NCI-H774 (cell line): ENCODE measurements at places on chromosomes 7 and 10.

DNA sequence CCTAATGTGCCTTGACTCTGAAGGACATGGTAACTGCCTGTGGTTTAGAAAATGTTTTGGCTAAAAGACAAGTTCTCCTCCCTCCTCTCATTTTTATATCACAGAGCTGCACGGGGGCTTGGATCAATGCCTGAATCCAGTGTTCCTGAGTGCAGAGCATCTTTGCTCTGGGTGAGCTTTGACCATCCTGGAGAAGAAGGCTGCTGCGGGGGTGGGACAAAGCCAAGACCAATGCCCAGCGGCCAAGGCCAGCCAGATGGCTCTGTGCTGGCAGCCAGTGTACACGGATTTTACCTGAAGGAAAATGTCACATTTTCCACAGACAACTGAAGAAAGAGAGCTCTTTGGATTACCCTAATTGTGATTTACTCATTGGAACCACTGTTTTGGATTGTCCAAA lies 102.0 kb upstream of the TARP start:
- DNase-seq = no peak

DNA sequence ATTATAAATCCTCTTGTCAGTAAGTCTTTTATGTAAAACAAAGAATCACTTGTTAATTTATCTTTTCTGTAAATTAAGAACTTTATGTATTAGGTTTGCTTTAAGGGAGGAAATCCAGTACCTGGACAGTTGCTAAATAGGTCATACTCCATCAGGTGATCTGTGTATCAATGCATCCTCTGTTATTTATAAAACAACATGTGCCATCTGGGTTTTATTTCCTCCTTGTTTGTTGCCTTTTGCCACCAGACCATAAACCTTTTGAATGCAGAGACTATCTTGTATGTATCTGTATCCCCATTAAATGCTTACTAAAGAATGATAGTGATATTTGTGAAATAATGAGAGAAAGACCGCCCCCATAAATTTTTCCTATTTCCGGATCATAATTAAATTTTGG lies 70.0 kb downstream of the SLC35B4 start:
- no peak for DNase-seq

- no peak for DNase-seq
Observed at GRCh38 chr10:110074298-110074697, 66.5 kb downstream of the ADD3 start.

DNA sequence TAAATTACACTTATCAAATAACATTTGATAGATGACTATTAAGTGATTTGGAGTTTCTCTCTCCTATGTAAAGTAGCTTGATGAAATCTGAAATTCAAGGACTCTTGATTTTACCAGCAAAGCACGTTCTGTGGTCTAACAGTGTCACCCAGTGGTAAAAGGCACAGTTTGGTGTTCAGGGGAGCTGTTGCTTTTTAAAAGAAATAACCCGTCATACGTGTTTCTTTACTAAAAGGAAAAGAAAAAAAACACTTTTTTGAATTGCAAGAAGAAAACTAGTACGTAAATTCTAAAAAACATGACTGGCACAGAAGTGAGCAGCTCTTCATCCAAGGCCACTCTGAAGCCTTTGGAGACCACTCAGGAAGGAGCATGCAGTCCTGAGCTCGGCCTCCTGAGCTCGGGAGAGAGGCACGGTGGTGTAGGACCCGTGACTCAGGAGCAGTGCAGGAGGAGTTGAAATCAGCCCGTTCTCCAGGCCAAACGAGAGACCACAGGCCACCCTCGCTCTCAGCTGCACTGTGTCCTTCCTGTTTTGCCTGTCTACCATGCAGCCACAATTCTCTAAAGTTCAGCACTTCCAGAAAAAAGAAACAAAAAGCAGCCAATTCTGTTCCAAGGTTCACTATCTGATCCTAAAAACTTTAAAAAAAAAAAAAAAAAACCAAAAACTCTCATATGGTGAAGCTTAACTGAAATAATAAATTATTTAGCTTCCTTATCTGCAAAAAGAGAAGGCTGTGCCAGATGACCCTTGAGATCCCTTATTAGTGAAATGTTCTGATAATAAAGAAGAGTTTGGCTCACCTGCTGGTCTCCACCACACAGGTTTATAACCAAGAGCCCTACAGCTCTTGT lies 212.6 kb upstream of the FRMD4A start:
- DNase-seq = no peak

- no peak for DNase-seq
Observed at GRCh38 chr7:106864298-106865081, 592 bp upstream of the PIK3CG start.

GRCh38 chr10:4391683-4392082 lies 434.3 kb upstream of the AKR1E2 start:
- no peak for DNase-seq

DNA sequence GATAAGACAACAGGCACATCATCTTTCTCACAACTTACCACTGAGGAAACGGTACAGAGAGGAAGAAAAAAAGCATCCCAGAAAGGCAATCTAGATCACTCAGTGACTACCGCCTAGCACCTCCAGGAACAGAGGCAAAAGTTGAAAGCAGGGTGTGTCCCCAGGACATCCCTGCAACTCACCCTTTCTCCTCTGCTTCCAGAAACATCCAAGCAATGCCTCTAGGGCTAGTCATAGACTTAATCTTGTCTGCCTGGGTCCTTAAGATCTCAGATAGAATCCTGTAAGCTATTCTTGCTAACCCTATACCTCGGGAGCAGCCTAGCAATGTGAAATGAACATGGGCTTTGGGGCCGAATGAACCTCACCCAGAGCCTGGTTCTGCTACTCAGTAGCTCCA lies 18.8 kb upstream of the PDCD4 start:
- no peak for DNase-seq

- DNase-seq = no peak
Observed at GRCh38 chr7:103932389-103932788, 57.1 kb downstream of the RELN start.

- no peak for DNase-seq
Observed at GRCh38 chr10:102876747-102877153, 7.5 kb downstream of the AS3MT start.

DNA sequence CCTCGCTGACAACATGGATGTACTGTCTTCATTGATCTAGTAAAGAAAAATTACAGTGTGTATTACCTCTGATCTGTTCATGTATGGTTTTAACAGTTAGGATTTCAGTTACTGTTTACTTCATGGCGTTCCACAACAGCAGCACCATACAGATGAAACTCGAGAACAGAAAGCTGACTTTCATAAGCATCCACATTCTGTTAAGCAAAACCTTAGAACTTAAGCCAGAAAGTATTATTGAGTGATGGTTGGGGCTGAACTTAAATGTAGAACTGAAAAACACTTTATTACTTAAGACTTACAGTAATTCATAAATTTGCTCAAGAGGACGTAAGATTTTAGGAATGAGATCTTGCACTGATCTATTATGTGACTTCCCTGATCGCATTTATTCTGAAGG lies 3.7 kb downstream of the MRPL32 start:
- DNase-seq = no peak

DNA sequence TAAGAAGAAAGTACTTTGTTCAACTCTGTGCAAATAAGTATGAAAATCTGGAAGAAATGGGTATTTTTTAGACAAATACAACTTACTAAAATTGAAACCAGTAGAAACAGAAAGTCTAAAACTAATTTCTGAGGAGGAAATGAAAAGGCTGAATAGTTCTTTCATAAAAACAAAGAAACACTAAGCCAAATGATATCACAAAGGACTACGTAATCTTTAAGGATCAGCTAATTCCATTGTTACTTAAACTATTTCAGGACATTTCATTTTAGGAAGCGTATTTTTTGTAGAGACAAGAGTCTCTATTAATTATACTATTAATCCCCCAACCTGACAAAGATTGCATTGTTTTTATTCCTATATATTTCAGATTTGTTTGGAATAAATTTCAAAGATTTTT lies 11.2 kb upstream of the CCSER2 start:
- no peak for DNase-seq

GRCh38 chr7:13778967-13779366 lies 210.5 kb downstream of the ETV1 start:
- no peak for DNase-seq

DNA sequence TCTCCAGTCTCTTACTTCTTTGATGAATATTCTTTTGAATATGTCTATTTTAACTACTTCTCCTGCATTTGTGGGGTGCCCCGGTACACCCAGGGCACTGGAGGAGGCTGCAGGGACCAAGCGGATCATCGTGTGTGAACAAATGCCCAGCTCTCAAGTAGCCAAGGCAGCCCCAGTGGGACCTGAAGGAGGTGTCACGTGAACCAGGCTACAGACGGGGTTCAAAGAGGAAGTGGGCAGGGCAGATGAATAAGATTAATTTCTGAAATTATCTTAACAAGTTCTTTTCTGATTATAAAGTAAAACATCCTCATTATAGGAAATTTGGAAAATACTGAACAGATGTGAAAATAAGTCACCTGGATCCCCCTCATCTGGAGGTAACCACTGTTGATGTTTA lies 78.4 kb upstream of the DUSP5 start:
- no peak for DNase-seq

DNA sequence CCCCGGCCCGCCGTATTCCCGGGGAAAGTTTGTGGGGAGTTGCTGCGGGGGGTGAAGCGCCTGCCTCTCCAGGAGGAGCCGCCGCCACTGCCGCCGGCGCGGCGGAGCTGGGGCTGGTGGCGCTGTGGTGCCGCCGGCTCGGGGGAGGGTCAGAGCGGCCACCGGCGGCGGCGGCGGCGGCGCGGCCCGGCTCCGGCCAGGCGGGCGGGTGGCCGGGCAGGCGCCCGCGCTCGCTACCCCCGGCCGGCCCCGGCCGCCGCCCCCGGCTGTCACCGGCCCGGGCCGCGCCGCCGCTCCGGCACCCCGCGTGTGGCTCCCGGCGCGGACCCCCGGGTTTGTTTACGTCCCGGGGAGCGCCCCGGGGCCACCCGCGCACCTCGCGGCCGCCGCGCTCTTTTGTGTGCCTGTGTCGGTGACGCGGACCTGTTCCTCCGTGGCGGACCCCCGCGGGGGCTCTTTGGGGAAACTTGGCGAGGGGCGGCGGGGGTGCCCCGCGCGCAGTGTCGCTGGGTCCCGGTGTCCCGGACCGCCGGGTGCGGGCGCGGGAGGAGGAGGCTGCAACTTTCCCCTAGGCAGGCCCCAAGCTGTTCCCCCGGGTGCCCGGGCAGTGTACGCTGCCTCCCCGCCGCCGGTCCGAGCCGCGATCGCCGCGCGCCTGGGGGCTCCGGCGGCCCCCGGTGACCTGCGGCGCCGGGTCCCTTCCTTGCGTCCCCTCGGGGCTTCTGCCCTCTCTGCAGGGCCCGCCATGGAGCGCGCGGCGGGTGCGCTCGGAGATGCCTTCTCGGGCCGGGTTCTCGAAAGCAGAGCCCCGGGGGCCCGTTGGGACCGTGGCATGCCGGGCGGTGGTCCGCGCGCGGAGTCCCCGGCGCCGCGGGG lies 593 bp upstream of the CUX1 start:
- DNase-seq = peak; percentile 19

GRCh38 chr7:134712196-134712595 lies 65.5 kb downstream of the BPGM start:
- no peak for DNase-seq

- no peak for DNase-seq
Observed at GRCh38 chr7:137674551-137675409, 172.0 kb downstream of the DGKI start.

GRCh38 chr7:156261581-156261980 lies 379.0 kb upstream of the RNF32 start:
- DNase-seq = no peak

DNA sequence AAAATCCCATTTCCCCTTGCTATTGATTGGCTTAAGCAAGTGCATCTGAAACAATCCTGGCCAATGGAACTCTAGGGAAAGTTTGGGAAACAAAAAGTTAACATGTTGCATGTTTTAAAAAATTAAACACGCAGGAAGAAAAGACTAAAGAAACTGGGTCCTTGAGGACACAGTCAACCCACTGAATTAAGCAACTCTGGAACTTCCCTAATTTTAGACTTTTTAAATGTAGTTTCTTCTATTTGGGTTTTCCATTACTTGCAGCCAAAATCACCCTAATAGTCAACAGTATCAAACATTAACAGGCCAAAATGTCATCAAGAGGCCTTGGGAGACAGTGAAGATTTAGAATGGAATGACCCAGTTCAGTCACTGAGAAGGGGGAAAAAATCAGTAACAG lies 40.6 kb downstream of the OSBPL3 start:
- no peak for DNase-seq

DNA sequence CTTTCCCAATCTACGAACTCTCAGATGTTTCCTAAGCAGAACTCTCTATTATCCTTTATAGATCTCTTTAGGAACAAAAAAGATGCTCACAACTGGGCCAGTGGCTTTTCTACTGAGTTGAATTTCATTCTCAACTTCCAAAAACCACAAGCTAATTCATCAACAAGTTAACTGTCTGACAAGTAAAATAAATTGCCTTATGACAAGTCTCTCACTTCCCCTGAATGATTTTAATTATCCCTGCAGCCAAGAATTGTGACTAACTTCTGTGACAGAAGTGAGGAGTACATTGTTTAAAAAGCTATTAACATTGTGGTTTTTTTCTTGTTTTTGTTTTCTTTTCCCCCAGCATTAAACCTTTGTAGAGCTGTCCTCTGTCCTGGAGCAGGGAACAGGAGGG lies 343.1 kb downstream of the HPSE2 start:
- DNase-seq = no peak

DNA sequence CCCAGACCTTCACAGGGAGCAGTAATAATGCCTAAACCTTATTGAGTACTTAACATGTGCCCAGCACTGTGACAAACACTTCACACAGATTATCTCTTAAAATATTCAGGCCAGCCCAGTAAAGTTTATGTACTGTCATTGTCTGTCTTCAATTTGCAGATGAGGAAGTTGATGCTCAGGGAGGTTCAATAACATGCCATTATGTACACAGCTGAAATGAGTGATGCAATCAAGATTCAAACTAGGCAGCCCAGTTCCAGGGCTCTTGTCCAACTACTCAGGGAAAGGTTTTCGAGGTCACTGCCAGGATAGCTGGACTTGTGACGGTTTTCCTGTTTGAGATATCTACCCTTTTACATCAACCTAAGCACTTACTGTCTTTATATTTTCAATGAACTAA lies 56.1 kb downstream of the AUTS2 start:
- DNase-seq = peak; percentile 56

GRCh38 chr7:148535217-148535616 lies 55.3 kb upstream of the C7orf33 start:
- no peak for DNase-seq

GRCh38 chr10:114271779-114272167 lies 32.7 kb downstream of the VWA2 start:
- DNase-seq = no peak

- no peak for DNase-seq
Observed at GRCh38 chr10:96376483-96376882, 17.7 kb upstream of the OPALIN start.

DNA sequence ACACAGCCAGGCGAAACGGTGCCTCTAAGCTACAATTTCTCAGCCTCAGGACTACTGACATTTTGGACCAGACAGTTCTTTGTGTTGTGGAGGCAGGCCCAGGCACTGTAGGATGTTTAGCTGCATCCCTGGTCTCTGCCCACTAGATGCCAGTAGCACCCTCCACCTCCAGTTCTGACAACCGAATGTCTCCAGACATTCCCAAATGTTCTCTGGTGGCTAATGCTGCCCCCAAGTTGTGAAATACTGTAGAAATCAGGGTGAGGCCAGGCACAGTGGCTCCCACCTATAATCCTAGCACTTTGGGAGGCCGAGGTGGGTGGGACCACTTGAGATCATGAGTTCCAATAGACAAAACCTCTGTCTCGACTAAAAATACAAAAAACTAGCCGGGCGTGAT lies 18.2 kb downstream of the HNRNPF start:
- no peak for DNase-seq
